ENCODE measurements at places on chromosomes 7 and 10. TPM values are rescaled to one million over a fixed set of nuclear protein-coding genes. Genes with fewer than 3 reads are reported as not detected.

Gene CYP2E1
- 10.6 TPM for total RNA-seq

Gene GPR26
- total RNA-seq: not detected

Gene AGAP6
- 5.2 TPM for total RNA-seq

Gene SMKR1
- not detected for total RNA-seq

Gene AKR1C8
- total RNA-seq: not detected

Gene FAM241B
- 2.9 TPM for total RNA-seq

Gene SPOCK2
- total RNA-seq: 1.5 TPM

Gene GNG11
- total RNA-seq: 1.4 TPM

Gene BAZ1B
- total RNA-seq: 22.3 TPM

Gene TAS2R3
- 0.96 TPM for total RNA-seq

Gene CNPY1
- not detected for total RNA-seq

Gene ABCB4
- 0.20 TPM for total RNA-seq

Gene SPDYE18
- not detected for total RNA-seq

Gene TMEM213
- not detected for total RNA-seq

Gene CHST12
- total RNA-seq: 4.1 TPM

Gene NPFFR1
- 0.04 TPM for total RNA-seq

Gene IFIT1B
- total RNA-seq: not detected
